ENCODE measurements at places on chromosomes 16 and 17.

DNA sequence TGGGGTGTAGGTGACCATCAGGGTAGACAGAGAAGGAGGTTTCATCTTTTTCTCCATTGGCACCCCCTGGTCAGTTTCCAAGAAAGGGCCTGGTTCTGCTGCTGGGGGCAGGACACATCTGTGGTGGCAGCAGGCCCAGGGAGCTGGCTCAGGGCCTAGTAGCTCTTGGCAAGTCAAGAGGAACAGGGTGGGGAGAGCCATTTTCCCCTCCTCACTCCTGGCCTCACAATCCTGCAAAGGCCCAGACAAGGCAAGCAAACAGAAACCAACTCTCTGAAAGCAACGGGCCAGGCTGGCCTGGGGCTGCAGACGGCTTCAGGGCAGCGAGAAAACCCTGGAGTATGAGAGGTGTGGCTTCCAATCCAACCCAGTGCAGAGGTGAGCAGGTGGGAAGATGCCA lies 192.9 kb upstream of the DYNLRB2 start:
- DNase-seq: no peak

- no peak for DNase-seq
Observed at GRCh38 chr17:29573871-29574731, 5.6 kb downstream of the TP53I13 start.

DNA sequence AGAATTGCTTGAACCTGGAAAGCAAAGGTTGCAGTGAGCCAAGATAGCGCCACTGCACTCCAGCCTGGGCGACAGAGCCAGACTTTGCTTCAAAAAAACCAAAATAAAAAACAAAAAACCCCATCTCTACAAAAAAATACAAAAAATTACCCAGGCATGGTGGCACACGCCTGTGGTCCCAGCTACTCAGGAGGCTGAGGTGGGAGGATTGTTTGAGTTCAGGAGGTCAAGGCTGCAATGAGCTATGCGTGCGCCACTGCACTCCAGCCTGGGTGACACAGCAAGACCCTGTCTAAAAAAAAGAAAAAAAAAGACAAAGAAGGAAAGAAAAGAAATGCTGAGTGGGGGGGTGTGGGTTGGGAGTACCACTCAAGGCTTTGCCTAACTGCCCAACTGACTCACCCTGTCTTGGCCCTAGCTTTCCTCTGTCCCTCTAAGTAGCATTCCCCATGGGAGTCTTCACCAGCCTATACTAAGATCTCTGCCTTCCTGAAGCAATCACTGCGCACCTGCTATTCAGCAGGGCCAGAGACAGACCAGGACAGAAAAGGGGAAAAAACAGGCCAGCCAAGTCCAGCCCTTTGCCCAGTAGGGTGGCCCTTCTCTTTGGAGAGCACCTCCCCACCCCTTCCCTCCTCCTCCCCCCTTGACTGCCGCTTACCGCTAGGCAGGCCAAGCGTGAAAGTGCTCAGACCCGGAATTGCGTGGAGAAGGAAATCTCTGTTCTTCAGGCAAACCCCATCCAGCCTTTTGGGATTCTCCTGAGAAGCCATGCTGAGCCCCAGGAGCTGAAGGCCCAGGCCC lies 45.8 kb downstream of the RTN4RL1 start:
- no peak for DNase-seq

DNA sequence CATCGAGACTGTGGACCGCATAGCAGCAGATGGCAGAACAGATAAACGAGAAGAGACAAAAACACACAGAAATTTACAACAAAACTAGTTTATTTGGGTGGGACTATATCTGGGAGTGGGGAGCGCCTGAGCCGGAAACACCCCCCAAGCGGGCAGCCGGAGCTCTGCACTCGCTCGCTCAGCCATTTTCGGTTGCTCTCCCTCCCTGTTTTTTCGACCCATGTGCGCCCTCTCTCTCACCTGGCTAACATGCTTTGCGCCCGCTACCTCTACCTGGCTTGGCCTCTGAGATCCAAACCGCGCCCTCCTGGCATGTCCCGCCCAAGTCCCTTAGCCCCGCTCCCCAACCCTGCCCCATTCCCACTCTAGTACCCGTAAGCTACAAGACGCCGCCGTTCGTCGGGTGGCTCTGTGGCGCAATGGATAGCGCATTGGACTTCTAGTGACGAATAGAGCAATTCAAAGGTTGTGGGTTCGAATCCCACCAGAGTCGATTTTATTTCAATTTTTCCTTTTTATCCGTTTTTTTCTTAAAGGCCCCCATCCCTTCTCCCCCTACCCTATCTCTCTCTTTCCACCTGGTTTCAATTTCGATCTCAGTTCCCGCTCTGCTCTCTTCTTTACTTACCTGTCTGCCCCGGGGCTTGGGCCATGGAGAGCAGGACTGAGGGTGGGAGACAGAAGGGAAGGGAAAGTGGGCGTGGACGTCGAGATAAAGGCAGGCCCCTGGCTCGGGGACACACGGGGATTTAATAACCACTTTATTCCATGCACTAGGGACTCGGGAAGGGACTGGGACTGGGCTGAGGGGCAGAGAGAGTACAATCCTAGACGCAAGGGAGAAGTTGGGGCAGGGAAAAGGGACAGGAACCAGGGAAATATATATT lies 2.4 kb upstream of the ALOXE3 start:
- peak; percentile 75 for DNase-seq

GRCh38 chr17:64081802-64082799 lies 47.8 kb downstream of the ERN1 start:
- DNase-seq: no peak

DNA sequence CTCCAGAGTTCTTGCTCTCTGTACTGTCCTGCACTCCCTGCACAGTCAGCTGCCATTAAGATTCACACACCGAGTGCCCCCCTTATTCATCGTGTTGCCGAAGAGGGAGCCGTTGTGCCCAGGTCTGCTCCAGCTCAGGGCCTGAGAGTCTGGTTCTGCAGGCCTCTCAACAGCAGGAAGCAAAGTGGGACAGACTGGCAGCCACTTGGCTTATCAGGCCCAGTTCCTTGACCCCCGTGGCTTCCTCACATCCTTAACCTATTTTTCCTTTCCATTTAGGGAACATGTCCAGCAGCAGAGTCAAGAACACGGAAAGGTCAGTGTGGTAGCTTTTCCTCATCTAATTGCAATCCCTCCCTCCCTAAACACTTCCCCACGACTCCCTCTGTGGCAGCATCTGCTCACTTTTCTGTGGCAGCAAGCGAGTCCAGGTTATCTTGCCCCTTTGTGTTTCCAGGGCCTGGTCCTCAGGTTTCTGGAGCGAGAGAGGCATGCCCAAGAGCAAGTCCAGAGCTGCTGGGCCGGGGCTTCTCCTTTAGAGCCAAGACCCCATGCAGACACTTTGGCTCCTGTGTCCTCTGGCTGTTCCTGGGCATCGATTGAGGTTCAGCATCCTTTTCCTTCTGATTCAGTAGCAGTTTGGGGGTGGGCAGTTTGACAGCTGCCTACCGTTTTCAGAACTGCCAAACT lies 22.1 kb upstream of the ADAM11 start:
- DNase-seq: no peak

- peak; percentile 52 for DNase-seq
Observed at GRCh38 chr16:3058139-3059030, 7.1 kb upstream of the IL32 start.

- no peak for DNase-seq
Observed at GRCh38 chr17:71970312-71970711, 150.5 kb upstream of the SOX9 start.

DNA sequence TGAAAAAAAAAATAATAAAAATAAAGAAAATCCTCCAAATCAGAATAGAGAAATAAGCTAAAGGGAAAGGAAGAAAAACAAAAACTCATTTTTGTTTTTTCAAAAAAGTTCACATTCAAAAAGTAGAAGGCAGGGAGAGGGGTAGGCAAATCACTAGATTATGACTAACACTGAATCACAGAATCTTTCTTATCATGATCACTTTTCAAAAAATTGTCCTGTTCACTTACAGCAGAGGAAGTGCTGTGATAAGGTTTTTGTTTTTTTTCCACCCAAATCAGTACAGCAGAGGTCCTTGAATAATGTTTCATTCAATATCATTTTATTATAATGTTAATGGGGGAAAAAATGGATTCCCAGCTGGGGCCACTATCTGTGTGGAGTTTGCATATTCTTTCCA lies 106.4 kb downstream of the CA4 start:
- no peak for DNase-seq

Data from stimulated activated CD4-positive, alpha-beta T cell treated with anti-CD3 and anti-CD28 coated beads, TNF-alpha, amount 100 ng/mL, for 48 hours (primary cell).